GM12865 (cell line): ENCODE measurements at places on chromosomes 4 and X.

DNA sequence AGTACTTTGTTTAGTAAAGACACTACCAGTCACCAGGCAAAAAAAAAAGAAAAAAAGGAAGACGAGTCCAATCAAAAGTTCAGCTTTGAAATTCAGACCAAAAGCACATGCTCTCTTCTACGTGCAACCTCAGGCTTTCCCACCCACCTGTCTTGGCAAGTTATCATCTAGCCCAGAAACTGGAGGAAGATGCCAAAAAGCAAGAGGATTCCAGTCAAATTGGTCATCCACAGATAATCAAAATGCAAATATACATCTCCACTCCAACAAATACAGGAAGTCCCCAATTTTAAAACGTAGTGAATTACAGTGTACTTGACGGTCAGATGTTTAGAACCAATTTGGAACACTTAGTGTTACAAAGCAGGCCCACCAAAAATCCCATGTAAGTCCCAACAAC lies 96.5 kb downstream of the PALLD start:
- DNase-seq = no peak

- no peak for DNase-seq
These were observed 253.7 kb downstream of the GRXCR1 start for GRCh38 chr4:43146198-43146597.

- no peak for DNase-seq
These were observed 10.8 kb downstream of the ADH1B start for GRCh38 chr4:99310389-99310788.

- no peak for DNase-seq
These were observed 65.6 kb upstream of the BLTP1 start for GRCh38 chr4:122086338-122087065.

DNA sequence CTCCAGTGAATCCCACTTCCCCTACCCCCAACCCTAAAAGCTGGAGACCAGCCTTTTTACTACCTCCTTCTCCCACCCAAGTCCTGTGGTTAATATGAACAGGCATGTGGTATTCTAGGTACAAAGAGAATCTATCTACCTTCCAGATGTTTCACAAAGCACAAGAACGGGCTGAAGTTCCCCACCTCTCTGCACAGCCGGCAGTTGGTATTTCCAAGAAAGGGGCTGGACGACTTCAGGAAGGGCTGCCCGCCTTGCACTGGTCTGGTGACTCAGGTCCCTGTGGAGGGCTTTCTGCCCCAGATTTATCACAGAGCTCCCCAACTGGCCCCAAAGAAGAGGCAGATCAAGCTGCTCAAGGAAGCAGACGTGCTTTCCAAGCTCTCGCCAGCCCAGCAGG lies 4.5 kb downstream of the FAM47E start:
- no peak for DNase-seq

GRCh38 chr4:39565878-39566600 lies 38.8 kb upstream of the UGDH start:
- DNase-seq = no peak

DNA sequence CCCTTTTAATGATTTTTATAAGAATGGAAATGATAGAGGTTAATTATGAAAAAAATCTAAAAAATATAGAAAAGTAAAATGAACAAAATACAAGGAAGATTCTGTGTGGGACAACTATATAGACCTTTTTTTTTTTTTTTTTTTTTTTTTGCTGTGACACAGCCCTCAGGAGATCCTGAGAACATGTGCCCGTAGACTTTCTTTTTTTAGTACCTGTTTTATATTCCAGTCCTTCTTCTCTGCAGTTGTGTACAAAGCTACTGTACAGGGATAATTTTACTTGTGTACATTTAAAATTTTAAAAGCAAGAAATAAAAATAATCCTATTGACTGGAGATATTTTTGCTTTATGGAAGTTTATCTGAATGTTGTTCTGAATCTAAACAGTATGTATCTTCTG lies 85.5 kb downstream of the KDM6A start:
- no peak for DNase-seq

DNA sequence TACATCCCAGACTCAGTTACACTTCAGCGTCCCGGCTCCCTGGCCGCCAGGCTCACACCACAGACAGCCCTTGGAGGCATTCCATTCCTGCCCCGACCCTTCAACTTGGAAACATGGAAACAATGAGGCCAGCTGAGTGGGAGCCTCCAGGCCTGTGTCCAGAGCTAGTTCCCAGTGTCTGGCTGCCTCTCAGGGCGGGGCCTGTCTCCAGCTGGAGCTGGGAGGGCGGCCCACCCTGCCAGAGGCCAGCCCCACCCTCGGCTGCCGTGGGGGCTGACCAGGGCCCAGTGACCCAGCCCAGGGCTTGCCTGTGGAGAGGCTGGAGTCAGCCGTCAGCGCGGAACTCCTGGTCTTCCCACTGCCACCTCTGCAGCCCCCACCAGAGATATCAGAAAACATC lies 37.4 kb upstream of the SPON2 start:
- DNase-seq = no peak

GRCh38 chr4:148064451-148064850 lies 332.6 kb downstream of the ARHGAP10 start:
- DNase-seq = no peak

DNA sequence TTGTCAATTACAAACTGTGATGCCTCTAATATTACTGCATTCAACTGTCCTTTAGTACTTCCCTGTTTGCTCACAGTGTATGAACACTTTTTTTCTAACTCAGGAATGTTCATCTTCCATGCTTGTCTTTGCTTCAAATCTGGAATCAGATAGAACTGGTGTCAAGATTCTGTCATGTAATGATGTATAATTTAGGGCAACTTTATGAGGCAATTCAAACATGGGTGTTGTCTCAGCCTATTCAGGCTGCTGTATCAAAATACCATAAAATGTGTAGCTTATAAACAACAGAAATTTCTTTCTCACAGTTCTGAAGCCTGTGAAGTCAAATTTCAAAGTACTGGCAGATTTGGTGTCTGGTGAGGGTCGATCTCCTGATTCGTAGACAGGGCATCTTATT lies 1012.9 kb downstream of the RAB28 start:
- no peak for DNase-seq

DNA sequence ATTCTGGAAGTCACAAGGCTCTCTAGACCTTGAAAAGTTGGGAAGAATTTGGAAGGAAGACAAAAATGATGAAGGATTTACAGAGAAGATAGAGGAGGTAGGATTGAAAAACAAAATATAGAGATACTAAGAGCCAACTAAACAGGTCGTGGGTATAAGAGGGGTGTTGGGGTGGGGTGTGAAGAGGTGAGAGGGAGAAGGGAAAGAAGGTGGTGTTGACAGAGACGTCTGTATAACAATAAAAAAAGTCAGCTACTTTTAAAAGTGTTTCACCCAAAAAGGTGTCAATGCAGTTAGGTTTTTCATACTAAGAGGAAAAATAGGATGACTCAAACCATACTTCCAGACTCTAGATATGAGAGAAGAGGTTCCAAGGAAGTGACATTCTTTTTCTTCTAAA lies 33.0 kb upstream of the MAP3K15 start:
- DNase-seq = no peak

- DNase-seq = no peak
These were observed 1651.9 kb downstream of the C4orf33 start for GRCh38 chr4:130747842-130748241.

GRCh38 chr4:108607079-108607815 lies 13.1 kb upstream of the RPL34 start:
- DNase-seq = no peak

- DNase-seq = no peak
These were observed 41.1 kb downstream of the HPF1 start for GRCh38 chr4:169716677-169717076.

DNA sequence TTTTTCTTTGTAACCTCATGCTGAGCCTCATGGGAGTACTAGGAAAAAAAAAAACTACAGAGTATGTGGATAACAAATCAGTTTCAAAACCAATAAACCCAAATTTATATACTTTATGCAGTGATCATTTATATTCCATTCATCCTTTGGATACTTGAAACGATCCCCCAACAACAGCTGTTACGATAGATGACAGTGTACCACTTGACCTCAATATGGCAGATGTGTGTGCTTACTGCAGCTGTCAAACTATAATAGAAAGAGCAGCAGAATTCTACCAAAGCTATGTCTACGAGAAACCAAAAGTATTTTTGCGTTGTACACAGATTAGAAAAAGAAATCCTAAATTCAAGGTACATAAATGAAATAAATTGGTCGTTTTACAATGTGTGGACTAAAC lies 337.8 kb downstream of the PDGFC start:
- no peak for DNase-seq

- DNase-seq = no peak
These were observed 12.9 kb upstream of the WDR19 start for GRCh38 chr4:39169426-39169825.

- DNase-seq = peak; percentile 33
These were observed 5.6 kb downstream of the GAK start for GRCh38 chr4:926538-926937.

DNA sequence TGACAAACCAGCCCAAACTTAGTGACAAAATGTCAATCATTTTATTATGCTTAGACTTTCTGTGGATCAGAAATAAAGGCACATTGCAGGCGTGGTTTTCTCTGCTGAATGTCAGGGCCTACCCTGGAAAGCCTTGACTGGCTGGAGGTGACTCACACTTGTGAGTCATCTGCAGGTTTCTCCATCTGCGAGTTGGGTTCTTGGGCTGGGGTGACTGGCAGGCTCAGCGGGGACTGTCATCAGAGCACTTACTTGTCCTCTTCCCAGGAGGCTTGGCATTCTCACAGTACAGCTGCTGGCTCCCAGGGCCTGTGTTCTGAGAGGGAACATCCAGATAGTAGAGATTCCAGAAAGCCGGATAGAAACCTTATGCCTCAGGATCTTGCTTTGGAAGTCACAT lies 153.8 kb upstream of the AGA start:
- DNase-seq = no peak

- DNase-seq = no peak
These were observed 121.6 kb downstream of the GUCY2F start for GRCh38 chrX:109360301-109360700.

- peak; percentile 6 for DNase-seq
These were observed 90.9 kb downstream of the EFNB1 start for GRCh38 chrX:68919707-68920106.

GRCh38 chrX:151396042-151396824 lies 773 bp upstream of the VMA21 start:
- peak; percentile 59 for DNase-seq

DNA sequence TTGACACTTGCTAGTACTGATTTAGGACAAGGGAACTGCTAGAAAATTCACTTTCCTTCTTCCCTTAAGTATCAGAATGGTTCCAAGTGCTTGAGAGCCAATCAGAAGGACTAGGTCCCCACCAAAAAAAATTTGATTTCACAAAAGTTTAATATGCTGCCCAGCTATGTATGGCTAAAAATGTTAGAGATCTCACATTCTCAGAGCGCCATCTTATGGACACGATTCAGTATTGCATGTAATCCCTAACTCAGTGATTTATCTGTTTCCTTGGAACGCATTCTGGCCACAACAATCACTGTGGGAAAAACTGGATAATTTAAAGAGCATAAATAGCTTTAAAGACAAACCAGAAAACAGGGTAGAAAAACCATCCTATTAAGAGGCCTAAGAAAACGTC lies 255.1 kb upstream of the GPC4 start:
- DNase-seq = peak; percentile 6

- no peak for DNase-seq
These were observed 742.3 kb upstream of the POU3F4 start for GRCh38 chrX:82765811-82766210.

- no peak for DNase-seq
These were observed 1068.2 kb downstream of the GLUD2 start for GRCh38 chrX:122115604-122116003.

DNA sequence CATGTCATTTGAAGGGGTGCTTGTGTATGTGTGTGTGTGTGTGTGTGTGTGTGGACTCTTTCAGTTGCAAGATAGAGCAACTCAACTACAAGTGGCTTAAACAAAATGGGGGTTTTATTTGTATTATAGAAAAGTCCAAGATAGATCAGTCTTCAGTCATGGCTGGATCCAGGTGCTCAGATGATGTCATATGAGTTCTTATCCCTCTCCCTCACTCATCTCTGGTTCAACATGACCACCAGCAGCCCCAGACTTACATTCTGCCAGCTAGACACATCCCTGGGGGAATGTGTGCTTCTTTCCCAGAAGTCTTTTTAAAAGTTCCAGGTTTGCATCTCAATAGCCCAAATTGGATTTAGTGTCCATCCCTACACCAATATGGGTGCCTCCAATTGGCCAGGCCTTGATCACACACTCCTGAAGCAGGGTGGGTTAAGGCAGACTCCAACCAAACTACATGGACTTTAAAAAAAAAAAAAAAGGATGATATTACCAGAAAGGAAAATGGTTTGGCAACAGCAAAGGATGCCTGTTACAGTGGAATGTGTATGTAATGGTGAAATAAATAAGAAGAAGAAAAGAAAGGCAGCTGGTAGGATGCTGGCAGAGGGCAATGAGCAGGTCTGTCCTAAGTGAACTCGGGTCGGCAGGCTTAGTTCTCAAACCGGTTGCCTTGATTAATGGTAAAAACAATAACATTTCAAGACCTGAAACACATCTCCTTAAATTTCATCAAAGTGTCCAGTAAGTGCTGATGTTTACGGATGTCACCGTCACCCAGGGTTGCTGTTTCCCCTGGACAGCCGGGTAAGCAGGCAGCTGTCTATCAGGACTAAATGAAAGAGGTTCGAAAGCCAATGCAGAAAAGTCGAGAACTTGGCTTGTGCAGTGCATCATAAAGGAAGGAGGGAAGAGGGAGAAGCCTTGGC lies 107.7 kb downstream of the SMIM20 start:
- DNase-seq = no peak

DNA sequence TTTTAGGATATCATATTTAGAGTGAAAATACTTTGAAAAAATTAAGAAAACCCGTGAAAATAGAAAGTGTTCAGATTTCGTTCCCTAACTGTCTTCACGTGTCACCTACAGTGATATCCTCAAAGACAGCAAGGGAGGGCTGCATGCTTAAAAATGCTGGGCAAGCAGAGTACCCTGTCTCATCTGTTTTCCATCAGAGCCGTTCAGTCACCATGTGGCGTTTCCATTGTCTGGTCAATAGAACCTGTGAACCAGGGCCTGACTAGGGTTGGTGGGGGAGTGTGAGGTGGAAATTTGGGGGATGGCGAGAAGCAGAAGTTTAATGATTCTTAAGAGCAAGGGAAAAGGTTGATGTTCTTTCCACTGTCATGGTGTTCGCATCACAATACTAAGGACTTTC lies 173.9 kb downstream of the BMPR1B start:
- no peak for DNase-seq

- DNase-seq = no peak
These were observed 58.6 kb downstream of the SMAD1 start for GRCh38 chr4:145540235-145540634.

- DNase-seq = no peak
These were observed 339.6 kb downstream of the ANKRD50 start for GRCh38 chr4:124372916-124373315.
